ENCODE measurements at places on chromosomes 6 and 20.

DNA sequence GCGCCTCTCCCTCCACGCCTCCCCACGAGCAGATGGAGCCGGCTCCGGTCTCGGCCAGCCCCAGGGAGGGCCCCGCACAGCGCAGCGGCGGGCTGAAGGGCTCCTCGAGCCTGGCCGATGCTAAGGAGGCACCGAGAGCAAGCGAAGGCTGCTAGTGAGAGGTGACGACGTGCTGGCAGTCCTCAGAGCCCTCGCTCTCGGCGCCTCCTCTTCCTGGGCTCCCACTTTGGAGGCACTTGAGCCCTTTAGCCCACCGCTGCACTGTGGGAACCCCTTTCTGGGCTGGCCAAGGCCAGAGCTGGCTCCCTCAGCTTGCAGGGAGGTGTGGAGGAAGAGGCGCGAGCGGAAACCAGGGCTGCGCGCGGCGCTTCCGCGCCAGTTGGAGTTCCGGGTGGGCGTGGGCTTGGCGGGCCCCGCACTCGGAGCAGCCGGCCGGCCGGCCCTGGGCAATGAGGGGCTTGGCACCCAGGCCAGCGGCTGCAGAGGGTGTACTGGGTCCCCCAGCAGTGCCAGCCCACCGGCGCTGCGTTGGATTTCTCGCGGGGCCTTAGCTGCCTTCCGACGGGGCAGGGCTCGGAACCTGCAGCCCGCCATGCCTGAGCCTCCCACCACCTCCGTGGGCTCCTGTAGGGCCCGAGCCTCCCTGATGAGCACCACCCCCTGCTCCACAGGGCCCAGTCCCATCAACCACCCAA, 2.5 kb upstream of the TMEM14C start:
- peak; percentile 70 for DNase-seq

- DNase-seq: no peak
Observed at GRCh38 chr6:147905711-147906110, 397.2 kb downstream of the SAMD5 start.

- DNase-seq: no peak
Observed at GRCh38 chr20:34082232-34082887, 29.7 kb downstream of the EIF2S2 start.

- no peak for DNase-seq
Observed at GRCh38 chr6:157172231-157172701, 151.1 kb downstream of the TMEM242 start.

- no peak for DNase-seq
Observed at GRCh38 chr6:129120856-129121638, 238.1 kb downstream of the LAMA2 start.

DNA sequence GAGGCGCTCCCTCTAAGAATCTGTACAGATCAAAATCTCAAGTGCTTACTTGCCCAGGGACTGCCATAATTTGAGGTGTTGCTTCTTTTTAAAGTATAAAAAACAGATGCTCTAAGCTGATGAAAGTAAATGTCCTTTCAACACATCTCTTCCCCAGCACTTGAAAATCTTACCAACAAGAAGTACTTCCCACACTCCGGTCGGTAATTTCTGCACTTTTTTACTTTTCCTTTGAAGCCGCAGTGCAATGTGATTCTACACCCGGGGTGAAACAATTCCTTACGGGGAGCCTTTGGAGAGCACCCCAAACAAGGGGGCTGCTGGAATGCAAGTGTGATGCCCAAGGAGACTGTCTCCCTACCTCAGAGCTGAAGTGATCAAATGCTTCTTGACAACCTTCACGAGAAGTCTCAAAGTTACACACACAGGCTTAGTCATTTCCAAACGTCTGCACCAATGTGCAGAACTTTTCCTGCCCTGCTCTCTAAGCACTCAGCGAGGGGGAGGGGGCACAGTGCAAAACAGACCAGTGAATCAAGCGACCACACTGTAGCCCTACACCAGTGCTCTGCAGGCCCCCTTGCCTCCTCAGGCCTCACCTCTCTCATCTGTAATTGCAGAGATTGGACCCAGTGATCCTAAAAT, 56.7 kb downstream of the ATXN1 start:
- DNase-seq: no peak

DNA sequence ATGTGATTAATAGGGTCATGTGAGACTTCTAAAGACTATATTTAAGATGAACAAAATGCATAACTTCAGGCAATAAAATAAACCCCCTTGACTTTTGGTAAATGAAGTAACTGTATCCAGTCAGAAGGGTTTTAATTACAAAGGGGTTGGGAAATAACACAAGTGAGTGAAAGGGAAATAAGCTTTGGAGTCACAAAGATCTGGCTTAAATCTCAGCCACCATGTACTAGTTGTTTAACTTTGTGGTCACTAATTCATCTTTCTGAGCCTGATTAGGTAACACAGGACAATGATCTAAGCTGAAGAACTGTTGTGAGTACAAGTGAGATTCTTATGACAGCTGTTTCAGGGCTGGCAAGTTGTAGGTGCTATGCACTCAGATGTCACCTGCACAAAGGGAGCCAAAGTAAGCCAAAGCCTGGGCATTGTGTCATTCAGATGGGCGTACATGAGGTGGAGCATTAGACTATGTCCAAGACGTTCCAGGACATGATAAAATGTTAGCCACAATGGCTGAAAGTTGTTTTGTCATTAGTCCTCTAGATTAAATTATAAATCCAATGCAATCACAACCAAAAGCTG, 13.8 kb downstream of the TOMM34 start:
- DNase-seq: no peak

- DNase-seq: no peak
Observed at GRCh38 chr6:100173211-100173610, 179.2 kb upstream of the MCHR2 start.

DNA sequence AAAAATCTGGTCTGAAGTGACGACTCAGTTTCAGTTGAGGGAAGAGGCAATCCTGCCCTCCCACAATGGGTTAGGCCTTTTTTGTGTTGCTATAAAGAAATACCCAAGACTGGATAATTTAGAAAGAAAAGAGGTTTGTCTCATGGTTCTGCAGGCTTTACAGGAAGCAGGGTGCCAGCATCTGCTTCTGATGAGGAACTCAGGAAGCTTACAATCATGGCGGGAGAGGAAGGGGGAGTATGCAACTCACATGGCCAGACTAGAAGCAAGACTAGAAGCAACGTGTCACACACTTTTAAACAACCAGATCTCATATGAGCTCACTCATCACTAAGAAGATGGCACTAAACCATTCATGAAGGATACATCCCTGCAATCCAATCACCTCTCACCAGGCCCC, 529.3 kb downstream of the KIF16B start:
- DNase-seq: no peak

DNA sequence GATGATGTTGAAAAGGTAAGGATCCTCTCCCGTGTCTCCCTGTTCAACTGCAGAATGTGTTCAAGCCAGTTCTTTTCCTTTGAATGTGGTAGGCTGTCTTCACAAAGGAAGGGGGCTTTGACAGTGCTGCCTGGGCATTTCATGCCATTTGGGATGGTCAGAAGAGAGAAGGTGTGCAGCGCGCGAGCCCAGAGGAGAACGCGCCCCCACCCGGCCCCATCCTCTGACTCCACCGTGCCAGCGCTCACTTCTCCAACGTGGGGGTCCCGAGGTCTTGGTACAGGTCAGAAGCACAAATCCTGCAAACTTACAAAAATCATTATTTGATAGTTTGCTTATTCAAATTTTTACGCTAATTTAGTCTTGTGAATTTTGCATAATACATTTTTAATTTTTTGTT, 14.4 kb downstream of the ENTPD6 start:
- DNase-seq: no peak

- DNase-seq: no peak
Observed at GRCh38 chr20:36425166-36425565, 116.2 kb upstream of the MYL9 start.

DNA sequence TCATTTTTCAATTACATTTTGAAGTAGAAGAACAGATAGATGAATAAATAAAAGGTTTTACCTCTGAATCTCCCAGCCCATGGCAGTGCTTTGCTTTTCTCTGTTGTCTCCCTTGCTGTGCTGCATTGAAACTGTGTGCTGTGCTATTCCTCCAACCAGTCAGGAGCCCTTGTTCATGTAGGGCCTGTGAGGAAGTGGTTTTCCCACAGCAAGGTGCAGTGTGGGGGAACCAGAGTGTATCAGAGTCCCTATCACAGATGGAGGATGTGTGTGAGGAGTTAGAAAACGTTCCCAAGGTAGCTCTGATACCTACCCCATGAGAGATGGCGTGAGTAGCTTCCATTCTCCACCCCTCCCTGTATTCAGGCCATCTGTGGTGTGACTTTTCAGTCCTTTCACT, 72.8 kb upstream of the RALGAPA2 start:
- DNase-seq: no peak

GRCh38 chr6:154542747-154543146, 32.3 kb upstream of the CNKSR3 start:
- no peak for DNase-seq

GRCh38 chr20:17843246-17844132, 125.1 kb downstream of the SNX5 start:
- DNase-seq: peak; percentile 76

DNA sequence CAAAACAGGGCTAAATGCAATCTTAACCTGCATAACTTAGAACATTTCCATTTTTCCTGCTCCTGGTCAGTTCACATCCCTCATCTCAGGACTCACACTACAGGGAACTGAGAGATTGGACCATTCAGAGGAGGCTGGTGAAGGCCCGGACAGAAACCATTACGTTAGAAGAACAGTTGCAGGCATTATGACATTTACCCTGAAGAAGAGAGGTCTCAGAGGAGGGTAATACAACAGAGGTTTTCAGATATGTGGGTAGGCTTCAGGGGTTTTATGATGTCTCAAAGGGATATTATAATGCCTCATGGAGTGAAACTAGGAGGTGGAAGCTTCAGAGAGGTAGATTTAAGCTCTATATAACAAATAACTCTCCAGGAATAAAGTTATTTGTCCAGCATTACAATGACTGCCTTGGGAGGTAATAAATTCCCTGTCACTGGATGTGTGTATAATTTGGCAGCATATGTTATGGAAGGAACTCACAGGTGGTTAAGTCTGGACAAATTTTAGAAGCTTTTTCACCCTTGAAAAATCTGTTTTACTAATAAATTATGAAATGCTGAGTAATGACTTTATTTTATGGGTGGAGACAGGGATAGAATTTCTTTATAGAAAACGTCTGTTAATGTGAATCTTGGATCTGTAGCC, 36.7 kb upstream of the RIPOR2 start:
- no peak for DNase-seq

GRCh38 chr6:43846556-43846955, 76.5 kb downstream of the VEGFA start:
- no peak for DNase-seq

DNA sequence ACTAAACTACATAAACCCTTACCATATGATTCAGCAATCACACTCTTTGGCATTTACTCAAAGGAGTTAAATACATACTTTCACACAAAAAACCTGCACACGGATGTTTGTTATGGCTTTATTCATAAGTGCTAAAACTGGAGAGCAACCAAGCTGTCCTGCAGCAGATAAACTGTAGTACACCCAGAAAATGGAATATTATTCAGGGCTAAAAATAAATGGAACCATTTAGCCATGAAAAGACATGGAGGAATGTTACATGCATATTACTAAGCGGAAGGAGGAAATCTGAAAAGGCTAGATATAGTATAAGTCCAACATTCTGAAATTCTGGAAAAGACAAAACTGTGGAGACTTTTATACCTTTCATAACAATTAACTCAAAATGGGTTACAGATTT, 73.6 kb upstream of the PHACTR3 start:
- no peak for DNase-seq

DNA sequence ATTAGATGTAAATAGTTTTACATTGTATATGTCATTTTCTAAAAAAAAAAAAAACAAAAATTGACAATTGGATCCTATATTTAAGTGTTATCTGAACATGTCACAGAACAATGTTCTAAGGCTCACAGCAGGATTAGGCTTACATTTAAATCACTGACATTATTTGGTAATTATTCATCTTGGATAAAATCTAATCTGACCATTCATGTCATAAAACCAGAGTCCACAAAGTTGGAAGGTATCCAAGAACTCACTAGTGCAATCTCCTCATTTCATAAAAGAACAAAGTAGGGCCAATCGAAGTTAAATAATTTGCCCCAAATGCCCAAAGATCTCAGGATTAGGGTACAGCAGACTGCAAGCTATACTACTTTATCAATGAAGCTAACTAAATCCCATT, 73.0 kb downstream of the PDSS2 start:
- DNase-seq: no peak

- no peak for DNase-seq
Observed at GRCh38 chr6:37483252-37483901, 16.3 kb downstream of the CCDC167 start.

GRCh38 chr6:144854654-144855053, 569.5 kb downstream of the UTRN start:
- DNase-seq: no peak

- DNase-seq: peak; percentile 87
Observed at GRCh38 chr6:42045538-42046460, 4.5 kb upstream of the TAF8 start.

DNA sequence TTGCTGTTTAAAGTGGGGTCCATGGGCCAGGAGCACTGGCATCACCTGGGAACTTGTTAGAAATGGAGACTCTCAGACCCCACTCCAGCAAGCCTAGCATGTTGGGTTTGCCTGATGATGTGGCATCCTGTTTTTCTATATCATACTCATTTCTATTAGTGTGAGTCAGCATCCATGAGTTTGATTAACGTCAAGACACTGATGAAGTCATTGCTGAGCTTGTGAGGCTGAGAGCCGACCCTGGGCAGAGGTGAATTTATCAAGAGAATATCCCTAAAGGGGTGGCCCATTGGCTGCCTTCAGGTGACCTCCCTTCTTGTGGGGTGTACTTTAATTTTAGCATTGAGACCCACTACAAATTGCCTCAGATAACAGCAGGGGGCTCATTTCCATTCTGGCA, 43.4 kb upstream of the RNF144B start:
- DNase-seq: no peak

DNA sequence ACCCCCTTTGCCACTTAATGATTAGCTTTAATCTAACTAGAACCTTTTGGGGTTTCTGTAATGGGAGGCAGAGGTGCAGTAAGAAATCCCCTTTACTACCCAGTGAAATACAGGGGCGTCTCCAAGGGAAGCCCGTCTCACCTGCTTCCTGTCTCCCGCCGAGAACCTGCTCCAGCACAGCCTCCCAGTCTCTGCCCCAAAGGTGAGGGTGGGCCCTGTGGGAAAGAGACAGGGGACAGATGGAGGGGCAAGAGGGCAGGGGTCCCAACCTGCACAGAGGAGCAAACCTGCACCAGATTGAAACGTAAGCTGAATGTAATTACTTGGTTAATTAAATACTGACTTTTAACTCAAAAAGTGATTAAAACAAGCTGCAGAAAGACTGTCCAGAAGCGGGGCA, 474.2 kb upstream of the SULF2 start:
- no peak for DNase-seq

- no peak for DNase-seq
Observed at GRCh38 chr6:150254770-150255169, 111.9 kb downstream of the PPP1R14C start.

- no peak for DNase-seq
Observed at GRCh38 chr6:84332139-84333034, 104.9 kb upstream of the CEP162 start.

DNA sequence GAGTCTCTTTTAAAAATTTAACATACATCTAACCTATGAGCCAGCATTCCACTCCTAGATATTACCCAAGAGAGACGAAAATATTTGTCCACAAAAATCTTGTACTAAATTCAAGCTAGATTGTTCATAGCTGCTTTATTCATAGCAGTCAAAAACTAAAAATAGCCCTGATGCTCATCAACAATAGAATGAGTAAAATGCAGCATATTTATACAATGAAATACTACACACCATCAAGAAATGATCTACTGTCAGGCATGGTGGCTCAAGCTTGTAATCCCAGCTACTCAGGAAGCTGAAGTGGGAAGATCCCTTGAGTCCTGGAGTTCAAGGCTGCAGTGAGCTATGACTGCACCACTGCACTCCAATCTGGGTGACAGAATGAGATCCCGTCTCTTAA, 22.0 kb upstream of the SRC start:
- DNase-seq: no peak
